ENCODE measurements at places on chromosomes 4 and X.
A peak's percentile ranks its signal among the peaks of the same experiment; 100 is the strongest.

DNA sequence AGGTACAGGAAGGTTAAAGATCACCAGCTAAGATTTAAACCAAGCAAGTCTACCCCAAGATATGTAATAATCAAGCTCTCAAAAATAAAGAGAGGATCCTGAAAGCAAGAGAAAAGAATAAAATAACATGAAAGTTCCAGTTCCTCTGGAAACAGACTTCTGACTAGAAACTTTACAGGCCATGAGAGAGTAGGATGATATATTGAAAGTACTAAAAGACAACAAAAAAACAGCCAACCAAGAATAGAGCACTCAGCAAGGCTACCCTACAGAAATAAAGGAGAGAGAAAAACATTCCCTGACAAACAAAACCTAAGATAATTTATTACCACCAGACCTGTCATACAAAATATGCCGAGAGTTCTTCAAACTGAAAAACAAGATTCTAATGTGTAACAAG lies 450.5 kb downstream of the ARAP2 start:
- no peak for DNase-seq

GRCh38 chr4:152094970-152095700 lies 334.3 kb upstream of the GATB start:
- peak; percentile 70 for DNase-seq

DNA sequence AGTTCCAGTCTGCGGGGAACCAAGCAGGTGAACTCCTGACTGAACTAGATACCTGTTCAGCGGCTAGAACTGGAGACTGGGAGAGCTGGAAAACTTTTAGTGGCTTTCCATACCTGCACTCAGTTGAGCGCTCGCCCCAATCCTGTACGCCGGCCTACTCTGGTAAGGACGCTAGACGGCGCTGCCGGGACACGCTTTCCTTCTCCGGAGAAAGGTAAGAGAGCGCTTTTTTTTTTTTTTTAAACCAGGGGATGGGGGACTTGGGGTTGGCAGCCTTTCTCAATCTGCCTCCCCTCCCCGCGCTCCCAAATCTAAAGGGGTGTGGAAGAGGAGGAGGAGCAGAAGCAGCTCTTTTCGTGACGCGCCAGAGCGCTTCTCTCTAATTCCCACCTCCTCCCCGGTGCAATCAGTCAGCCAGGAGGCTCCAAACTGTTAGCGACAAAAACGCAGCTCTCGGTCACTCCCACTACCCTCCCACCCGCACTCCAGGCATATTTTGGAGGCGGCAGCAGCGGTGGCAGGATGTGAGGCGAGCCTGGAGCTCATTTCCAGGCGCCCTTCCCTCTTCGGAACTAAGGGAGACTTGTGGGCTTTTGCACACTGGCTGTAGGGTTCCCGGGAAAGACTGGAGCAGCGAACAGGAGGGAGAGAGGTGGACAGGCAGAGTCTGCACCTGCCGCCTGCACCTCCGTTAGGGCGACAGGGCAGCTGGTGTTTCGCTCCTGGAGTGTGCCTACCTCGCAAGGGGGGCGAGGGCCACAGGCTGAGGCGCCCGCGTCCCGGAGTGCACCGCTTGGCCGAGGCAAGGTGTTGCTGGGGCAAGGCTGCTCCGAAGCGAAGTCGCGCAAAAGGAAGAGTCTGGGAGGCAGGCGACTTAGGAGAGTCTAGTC lies at the start of gene IL1RAPL2:
Gene IL1RAPL2, plus strand, starts transcription at position 409 of the 890 bp plus-strand sequence.
- DNase-seq, result no peak

DNA sequence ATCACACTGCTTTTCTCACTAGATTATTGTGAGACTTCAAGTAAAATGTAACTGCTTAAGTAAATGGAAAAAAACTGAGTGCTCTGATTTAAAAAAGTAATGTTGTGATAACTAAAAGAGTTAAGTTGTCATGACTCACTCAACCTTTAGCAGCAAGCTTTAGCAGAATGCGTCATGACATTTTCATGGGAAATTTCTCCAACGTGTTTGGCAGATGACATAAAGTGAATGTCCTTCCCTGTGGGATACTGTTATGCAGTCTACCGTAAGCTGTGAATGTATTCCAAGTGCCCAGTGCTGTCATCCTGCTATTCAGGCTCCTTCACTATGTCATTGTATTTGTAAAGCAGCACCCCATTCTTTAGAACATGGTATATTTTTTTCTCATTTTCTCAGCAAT lies 136.2 kb downstream of the CPXCR1 start:
- DNase-seq, result no peak

- DNase-seq, result no peak
Measured at GRCh38 chr4:127771535-127772275, 10.4 kb upstream of the HSPA4L start.

DNA sequence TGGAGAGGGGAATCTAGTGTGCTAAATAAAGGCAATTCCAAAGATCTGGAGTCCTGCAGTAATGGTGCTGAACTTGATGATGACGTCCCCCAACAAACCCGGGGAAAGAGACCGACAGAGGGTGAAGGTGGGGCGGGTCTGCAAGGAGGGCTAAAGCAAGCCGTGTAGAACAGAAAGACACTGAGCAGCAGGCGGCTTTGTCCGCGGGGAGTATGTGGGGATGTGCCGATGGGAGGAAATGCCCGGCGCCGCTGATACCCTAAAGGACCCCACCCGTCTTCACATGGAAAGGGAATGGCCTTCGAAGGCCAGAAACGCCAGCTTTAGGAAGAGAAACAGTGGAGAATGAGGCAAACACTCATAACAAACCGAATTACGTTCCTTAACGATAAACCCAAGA lies 528.9 kb downstream of the ZNF674 start:
- no peak for DNase-seq

GRCh38 chr4:102343964-102344519 lies 1.2 kb downstream of the SLC39A8 start:
- peak; percentile 23 for DNase-seq

- DNase-seq, result no peak
Measured at GRCh38 chrX:123869488-123869887, 9.6 kb downstream of the XIAP start.

GRCh38 chrX:106730401-106730800 lies 3.9 kb downstream of the RNF128 start:
- DNase-seq, result no peak

- DNase-seq, result no peak
Measured at GRCh38 chr4:103067841-103068547, 8.6 kb downstream of the SLC9B2 start.

All from NCI-H748 treated with DMSO at 0.1 percent for 48 hours (cell line).